ENCODE measurements at places on chromosomes 4 and X. TPM values are rescaled to one million over a fixed set of nuclear protein-coding genes. Genes with fewer than 3 reads are reported as not detected.

Gene P2RY8
- not detected for polyA plus RNA-seq

Gene TLR10
- 0.05 TPM for polyA plus RNA-seq

Gene NLGN4X
- 2.0 TPM for polyA plus RNA-seq

Gene GYPA
- polyA plus RNA-seq = not detected

Gene NPFFR2
- not detected for polyA plus RNA-seq

Gene FAM53A
- 0.99 TPM for polyA plus RNA-seq

Gene SHISA3
- not detected for polyA plus RNA-seq

Gene MAGEB2
- polyA plus RNA-seq = not detected

Gene ZFP92
- 0.44 TPM for polyA plus RNA-seq

Gene GAGE1
- not detected for polyA plus RNA-seq

Gene F11
- not detected for polyA plus RNA-seq

Gene MID1IP1
- 45.4 TPM for polyA plus RNA-seq

Gene TLR6
- 0.88 TPM for polyA plus RNA-seq

Gene MAGEA2B
- polyA plus RNA-seq = not detected

Gene DGKK
- polyA plus RNA-seq = not detected

Gene FAM47C
- not detected for polyA plus RNA-seq

Gene STK32B
- polyA plus RNA-seq = 6.7 TPM

Gene YTHDC1
- 43.8 TPM for polyA plus RNA-seq

Gene NXF2B
- polyA plus RNA-seq = not detected

Gene RBM47
- 6.8 TPM for polyA plus RNA-seq

Gene COL25A1
- not detected for polyA plus RNA-seq

Gene PITX2
- not detected for polyA plus RNA-seq

Gene ZAR1
- polyA plus RNA-seq = not detected

Gene PAGE2B
- not detected for polyA plus RNA-seq

Gene TRAPPC11
- polyA plus RNA-seq = 33.2 TPM

Gene RENBP
- polyA plus RNA-seq = 0.40 TPM

Gene ESX1
- not detected for polyA plus RNA-seq

Gene PABPC4L
- polyA plus RNA-seq = 0.18 TPM

Gene CDKL5
- 2.6 TPM for polyA plus RNA-seq

Gene REELD1
- not detected for polyA plus RNA-seq

Gene CT45A5
- not detected for polyA plus RNA-seq

Gene TMEM150C
- polyA plus RNA-seq = 0.16 TPM

Gene RBM46
- 0.02 TPM for polyA plus RNA-seq

Gene PSAPL1
- 0.05 TPM for polyA plus RNA-seq

Gene WDR1
- 388 TPM for polyA plus RNA-seq

Gene CLNK
- not detected for polyA plus RNA-seq

Gene POLN
- polyA plus RNA-seq = 0.45 TPM

Gene CENPI
- 10.5 TPM for polyA plus RNA-seq

Gene HTATSF1
- polyA plus RNA-seq = 3.1 TPM

Gene PPP3CA
- 24.9 TPM for polyA plus RNA-seq

Gene ETDB
- not detected for polyA plus RNA-seq

Gene VGLL1
- 6.4 TPM for polyA plus RNA-seq

Gene RNF128
- polyA plus RNA-seq = 14.7 TPM

Gene APEX2
- 28.0 TPM for polyA plus RNA-seq

Gene NUDT10
- 0.24 TPM for polyA plus RNA-seq

Gene HMGN5
- polyA plus RNA-seq = 1.9 TPM

Gene PNMA6A
- 0.41 TPM for polyA plus RNA-seq

Gene GIMD1
- not detected for polyA plus RNA-seq

Gene LRP2BP
- polyA plus RNA-seq = 0.22 TPM

Gene BGN
- 0.03 TPM for polyA plus RNA-seq

Gene HS3ST1
- 2.0 TPM for polyA plus RNA-seq

Gene NLRP2B
- not detected for polyA plus RNA-seq

Gene CXCL1
- polyA plus RNA-seq = 35.5 TPM

Gene L1CAM
- 31.1 TPM for polyA plus RNA-seq

Gene FGF2
- polyA plus RNA-seq = 1.7 TPM

Gene SCD5
- 39.4 TPM for polyA plus RNA-seq

Gene FGD1
- 8.8 TPM for polyA plus RNA-seq

Gene SSX3
- not detected for polyA plus RNA-seq

Gene XAGE1A
- polyA plus RNA-seq = not detected

Gene VSIG1
- polyA plus RNA-seq = 7.2 TPM
